ENCODE measurements at places on chromosomes 5 and 9. TPM values are rescaled to one million over a fixed set of nuclear protein-coding genes. Genes with fewer than 3 reads are reported as not detected.

- no peaks in the 10 kb centered on the region for H3K4me1 ChIP-seq
- no peak overlapping the region for H3K4me3 ChIP-seq
- H3K27me3 ChIP-seq = no peaks in the 10 kb centered on the region
- no peak for DNase-seq
- peaks cover 27% of the 10 kb centered on the region for H3K36me3 ChIP-seq
Measured at GRCh38 chr5:200985-201384, 9.7 kb downstream of the LRRC14B start.

- H3K27ac ChIP-seq = no peak overlapping the region
- DNase-seq = no peak
- H3K4me1 ChIP-seq = no peaks in the 10 kb centered on the region
- H3K36me3 ChIP-seq = no peaks in the 10 kb centered on the region
- H3K4me3 ChIP-seq = no peak overlapping the region
Measured at GRCh38 chr5:176612855-176613254, 2.9 kb upstream of the GPRIN1 start.

DNA sequence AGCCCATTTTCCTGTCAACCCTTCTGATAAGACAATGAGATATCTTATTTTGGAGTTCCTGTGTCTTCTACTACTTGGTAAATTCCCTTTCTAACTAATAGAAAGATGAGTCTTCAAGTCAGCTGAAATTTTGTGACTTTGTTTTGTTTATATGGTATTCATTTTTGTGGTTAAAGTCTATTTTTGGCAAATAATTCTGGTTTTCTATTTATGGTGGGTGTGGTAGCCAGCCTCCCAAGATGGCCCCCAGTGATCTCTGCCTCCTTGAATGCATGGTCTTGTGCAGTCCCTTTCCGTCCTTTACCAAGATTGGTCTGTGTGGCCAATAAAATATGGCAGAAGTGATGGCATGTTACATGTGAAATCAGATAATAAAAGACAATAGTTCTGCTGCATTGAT lies 91.5 kb downstream of the NR3C1 start:
- no peaks in the 10 kb centered on the region for H3K4me1 ChIP-seq
- no peaks in the 10 kb centered on the region for H3K36me3 ChIP-seq

- H3K36me3 ChIP-seq = no peaks in the 10 kb centered on the region
- no peak for DNase-seq
- H3K4me3 ChIP-seq = no peak overlapping the region
Measured at GRCh38 chr9:96156171-96156974, 145.6 kb downstream of the HSD17B3 start.

DNA sequence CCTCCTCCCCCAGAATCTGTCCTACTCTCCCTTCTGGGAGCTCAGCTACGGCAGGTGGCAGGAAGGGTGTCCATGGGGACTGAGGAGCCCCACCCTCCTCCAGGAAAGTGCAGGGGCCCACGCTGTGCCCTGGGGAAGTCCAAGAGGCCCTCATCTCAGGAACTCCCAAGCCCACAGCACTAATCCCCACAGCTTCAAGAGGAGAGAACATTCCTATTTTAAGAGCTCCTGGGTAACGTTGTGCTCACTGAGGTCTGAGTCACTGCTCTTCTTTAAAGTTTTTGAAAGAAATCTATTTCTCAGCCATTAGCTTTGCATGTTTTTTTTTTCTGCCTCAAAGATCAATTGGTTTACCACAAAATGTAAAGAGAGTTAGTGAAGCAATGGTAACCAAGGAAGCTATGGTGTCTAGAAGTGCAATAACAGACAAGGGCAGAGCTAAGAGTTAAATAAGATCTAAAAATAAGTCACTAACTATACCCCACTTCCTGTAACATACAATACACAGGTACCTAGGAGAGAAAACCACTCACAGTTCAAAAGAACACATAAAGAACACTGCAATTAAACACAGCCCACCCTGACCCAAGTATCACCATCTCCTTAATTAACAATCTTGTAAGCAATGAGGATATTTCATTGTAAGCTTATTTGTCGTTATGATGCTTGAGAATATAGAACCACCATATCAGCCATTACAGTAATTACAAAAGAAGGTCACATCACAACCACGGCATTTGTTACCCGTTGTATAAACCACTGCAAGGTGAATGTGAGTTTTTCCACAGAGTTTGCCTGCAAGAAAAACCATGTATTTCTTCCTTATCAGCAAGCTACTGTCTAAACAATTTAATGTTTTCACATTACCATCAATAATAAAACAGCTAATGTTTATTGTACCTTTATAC lies 382.3 kb upstream of the SLC30A5 start:
- H3K4me1 ChIP-seq = no peaks in the 10 kb centered on the region
- H3K4me3 ChIP-seq = no peak overlapping the region
- H3K27me3 ChIP-seq = no peaks in the 10 kb centered on the region
- no peak for DNase-seq
- no peak overlapping the region for H3K27ac ChIP-seq

DNA sequence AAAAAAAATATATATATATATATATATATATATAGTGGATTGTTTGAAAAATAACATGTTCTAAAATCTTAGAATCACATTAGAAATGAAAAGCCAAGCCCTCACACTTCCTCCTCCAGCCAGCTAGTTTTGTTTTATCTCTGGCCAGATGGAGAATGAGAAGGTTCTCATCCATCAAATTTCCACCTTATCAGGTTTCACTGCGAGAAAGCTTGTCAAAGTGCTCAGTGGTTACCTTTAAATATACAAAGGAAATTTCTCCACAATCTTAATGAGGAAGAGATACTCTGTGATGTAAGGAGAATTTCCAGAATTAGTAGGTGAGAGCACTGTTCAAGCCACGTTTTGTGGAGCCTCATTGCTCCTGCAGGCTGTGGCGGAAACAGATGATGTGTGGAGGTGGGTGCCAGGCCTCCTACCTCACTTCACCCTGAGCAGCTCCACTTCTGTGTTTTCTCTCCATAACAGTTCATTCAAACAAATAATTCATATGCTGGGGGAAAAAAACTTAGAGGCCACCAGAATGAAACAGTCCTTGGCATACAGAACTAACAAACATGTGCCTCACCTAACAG lies 71.9 kb downstream of the CDK5RAP2 start:
- no peaks in the 10 kb centered on the region for H3K36me3 ChIP-seq
- H3K4me3 ChIP-seq = no peak overlapping the region
- no peak overlapping the region for H3K27ac ChIP-seq
- H3K4me1 ChIP-seq = no peaks in the 10 kb centered on the region

GRCh38 chr5:75484605-75485004 lies 26.8 kb downstream of the CERT1 start:
- no peak overlapping the region for H3K27ac ChIP-seq

DNA sequence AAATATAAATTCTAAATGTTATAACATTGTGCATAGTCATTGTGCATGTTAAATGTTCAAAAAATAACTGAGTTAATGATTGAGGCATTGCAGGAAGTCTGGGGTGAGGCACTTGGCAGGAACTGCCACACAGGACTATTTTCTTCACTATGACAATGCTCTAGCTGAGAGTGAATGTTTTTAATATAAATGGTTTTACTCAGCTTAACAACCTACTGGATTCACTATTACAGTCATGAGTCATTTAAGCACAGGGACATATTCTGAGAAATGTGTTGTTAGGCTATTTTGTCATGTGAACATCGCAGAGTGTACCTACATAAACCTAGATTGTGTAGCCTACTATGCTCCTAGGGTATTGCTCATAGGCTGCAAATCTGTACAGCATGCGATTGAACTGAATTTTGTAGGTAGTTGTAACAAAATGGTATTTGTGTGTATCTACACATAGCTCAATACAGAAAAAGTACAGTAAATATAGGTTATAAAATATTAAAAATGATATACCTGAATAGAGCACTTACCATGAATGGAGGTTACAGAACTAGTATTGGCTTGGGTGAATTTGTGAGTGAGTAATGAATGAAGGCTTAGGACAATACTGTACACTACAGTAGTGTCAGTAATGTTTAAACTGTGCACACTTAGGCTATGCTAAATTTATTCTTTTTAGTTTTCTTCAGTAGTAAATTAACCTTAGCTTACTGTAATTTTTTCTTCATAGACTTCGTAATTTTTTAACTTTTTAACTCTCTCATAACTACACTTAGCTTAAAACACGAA lies 346.1 kb upstream of the PTGER4 start:
- no peaks in the 10 kb centered on the region for H3K36me3 ChIP-seq
- H3K4me1 ChIP-seq = no peaks in the 10 kb centered on the region
- no peak overlapping the region for H3K27ac ChIP-seq
- H3K27me3 ChIP-seq = no peaks in the 10 kb centered on the region
- no peak for DNase-seq

The ADAMTS13 gene
- 6.6 TPM for total RNA-seq

The ADRB2 gene
- 0.85 TPM for total RNA-seq

Measured in Peyer's patch (tissue), 4 donors.